ENCODE measurements at places on chromosomes 7 and 10.
A peak's percentile ranks its signal among the peaks of the same experiment; 100 is the strongest.

DNA sequence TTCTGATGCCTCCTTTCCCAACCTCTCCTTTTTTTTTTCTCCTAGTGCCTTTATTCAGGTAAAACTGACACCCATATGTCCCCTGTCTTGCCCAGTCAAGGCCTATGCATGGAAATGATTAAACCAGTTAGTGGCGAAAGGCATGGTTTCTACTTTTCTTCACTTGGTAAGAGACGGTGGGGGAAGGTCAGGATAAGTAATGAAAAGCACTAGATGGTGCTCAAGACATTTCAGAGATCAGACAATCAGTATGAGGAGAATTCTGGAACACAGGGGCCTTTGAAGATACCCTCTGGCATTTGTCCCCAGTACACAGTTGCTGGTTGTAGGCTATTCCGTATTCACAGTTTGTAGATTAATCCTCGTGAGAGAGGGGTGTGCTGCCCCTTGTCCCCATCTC, 121.2 kb downstream of the RTKN2 start:
- no peak for DNase-seq

DNA sequence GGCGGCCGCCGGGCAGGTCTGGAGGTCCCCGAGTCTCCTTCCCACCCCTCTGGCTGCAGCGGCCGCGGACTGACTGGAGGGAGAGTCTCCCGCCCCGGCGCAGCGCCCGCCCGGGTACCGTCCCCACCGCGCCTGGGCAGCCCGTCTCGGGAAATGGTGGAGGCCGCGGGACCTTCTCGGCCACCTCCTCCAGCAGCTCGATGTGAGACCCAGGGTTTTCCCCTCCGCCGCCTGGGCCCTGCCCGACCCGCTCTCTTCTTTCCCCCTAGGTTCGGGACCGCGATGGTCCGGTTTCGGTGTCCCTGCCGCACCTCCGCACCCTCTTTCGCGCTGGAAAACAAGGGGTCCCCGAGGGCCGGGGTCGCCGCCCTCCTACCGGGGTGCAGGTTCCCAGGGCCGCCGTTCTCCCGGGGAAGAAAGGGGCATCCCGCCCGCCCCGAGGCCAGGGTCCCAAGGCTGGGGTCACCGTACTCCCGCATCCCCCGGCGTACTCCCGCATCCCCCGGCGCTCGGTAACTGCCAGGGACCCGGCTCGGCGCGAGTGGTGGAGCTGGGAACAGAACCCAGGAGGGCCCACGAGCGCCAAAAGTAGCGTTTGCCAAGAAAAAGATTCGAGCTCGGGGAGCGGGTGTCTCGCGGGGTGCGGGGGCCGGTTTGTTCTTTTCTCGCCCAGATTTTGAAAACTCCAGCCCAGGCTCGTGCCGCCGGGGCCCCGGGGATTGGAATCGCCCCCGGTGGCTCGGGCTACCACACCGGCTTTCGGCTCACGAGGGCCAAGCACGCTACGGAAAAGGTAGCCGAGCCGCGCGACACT, 3.4 kb downstream of the TNRC18 start:
- DNase-seq: no peak

- no peak for DNase-seq
Measured at GRCh38 chr10:45197816-45198485, 117.5 kb downstream of the OR13A1 start.

GRCh38 chr10:96205580-96205979, 65.8 kb downstream of the BLNK start:
- DNase-seq: no peak

GRCh38 chr10:28311104-28311503, 8.2 kb upstream of the MPP7 start:
- DNase-seq: no peak

GRCh38 chr10:24483701-24484100, 240.0 kb downstream of the ARHGAP21 start:
- DNase-seq: peak; percentile 12

DNA sequence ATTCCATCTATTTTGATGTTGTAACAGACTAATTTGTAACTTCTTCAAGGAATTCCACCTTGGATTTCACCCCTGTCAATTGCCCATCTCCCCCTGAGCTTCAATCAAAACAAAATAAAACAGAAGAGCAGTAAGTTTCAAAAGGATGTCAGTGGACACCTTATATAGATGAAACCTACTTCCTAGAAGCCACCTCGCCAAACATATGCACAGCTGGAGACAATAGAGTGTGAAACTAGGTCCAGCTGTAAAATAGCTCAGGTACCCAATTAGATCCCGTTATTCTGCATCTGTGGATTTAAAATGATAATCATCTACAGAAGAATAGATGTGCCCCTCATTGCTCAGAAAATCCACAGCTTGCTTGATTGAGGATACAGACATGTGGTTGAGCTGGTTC, 598.6 kb downstream of the SH2D4B start:
- no peak for DNase-seq

DNA sequence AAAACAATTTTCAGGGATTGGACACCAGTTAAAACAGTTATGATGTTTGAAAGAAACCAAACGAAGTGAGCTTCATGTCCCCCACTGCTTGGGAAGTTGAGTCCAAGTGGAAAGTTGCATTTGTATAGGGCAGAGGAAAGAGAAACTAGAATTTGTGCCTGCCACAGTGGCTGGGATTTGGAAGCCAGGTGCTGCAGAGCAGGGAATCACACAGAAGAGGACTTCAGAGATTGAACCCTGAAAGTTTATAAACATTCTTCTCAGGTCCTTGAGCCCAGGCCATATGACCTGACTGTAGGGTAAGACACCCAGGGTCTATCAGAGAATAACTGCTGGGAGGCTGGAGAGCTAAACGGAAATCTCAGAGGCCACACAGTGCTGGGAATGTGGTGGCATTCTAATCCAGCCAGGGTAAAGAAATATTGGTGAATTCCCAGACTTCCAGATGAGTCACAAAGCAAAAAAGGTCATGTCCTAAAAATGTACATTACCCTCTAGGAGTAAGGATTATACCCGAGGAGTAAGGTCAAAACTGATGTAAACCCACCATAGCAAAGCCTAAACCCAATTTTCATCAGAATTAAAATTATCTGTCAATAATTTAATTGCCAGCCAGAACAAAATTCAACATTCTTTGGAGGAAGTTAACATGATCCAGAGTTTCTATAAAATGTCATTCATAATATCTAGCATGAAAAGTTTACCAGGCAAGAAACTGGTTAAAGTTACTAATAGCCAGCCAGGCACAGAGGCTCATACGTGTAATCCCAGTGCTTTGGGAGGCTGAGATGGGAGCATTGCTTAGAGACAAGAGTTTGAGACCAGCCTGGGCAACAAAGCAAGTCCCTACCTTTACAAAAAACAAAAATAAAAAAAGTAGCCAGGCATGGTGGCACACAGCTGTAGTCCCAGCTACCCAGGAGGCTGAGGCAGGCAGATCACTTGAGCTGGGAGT, 31.2 kb downstream of the TOMM7 start:
- no peak for DNase-seq

DNA sequence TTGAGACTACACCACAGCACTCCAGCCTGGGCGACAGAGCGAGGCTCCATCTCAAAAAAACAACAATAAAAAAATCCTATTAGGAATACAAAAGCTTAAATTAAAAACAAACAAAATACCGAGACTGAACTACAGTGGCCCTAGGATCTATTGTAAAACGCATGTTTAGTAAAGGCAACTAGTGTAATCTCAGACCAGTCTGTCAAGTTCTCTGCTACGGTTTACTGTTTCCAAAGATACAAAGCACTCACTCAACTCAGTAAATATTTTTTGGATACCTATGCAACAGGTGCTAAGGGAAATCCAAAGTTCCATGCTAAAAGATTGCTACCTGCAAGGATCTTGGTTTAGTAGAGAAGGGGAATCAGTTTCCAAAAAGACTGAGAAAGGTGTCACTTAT, 3.4 kb upstream of the MIOS start:
- no peak for DNase-seq

- DNase-seq: no peak
Measured at GRCh38 chr7:134197345-134197744, 70.2 kb downstream of the LRGUK start.

- no peak for DNase-seq
Measured at GRCh38 chr7:149688836-149689235, 84.6 kb downstream of the ZNF467 start.

GRCh38 chr7:98294798-98295382, 13.4 kb downstream of the BRI3 start:
- no peak for DNase-seq

- no peak for DNase-seq
Measured at GRCh38 chr7:120951826-120952225, 1.2 kb downstream of the ING3 start.

GRCh38 chr7:48718731-48719378, 205.5 kb upstream of the CDC14C start:
- DNase-seq: no peak

- DNase-seq: peak; percentile 80
Measured at GRCh38 chr7:1961701-1962276, 271.0 kb downstream of the MAD1L1 start.

DNA sequence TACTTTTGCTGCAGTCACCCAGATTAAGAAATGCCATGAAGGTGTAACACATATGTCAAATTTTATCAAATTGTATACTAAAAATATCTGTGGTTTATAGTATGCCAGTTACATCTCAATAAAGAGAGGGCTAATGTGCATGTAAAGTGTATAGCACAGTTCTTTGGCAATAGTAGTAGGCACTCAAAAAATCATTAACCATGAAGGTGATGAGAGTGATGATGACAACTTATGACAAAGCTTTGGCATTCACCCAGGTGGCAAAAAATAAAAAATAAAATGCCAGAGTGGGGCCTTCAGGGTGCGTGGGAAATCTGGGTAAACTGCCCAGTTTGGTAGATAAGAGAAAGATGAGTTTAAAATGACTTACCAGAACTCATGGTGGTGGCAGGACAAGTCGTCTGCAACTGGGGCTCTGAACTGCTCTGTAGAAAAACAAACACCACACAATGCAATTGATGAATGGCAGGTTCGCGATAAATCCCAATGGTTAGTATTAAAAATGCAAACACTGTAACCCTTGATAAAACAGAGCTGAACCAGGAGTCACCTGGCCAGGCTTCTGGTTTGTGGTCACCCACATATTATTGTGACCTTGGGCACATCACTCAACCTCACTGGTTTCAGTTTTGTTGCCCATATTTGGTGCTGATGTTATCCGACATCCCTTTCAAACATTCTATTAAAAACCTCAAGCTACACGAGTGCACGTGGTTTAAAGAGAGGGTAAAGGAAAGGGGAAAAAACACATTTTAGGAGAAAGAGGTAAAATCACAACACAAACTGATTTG, 120.2 kb downstream of the SORBS1 start:
- no peak for DNase-seq

GRCh38 chr10:80938903-80939302, 401.2 kb downstream of the SH2D4B start:
- no peak for DNase-seq

DNA sequence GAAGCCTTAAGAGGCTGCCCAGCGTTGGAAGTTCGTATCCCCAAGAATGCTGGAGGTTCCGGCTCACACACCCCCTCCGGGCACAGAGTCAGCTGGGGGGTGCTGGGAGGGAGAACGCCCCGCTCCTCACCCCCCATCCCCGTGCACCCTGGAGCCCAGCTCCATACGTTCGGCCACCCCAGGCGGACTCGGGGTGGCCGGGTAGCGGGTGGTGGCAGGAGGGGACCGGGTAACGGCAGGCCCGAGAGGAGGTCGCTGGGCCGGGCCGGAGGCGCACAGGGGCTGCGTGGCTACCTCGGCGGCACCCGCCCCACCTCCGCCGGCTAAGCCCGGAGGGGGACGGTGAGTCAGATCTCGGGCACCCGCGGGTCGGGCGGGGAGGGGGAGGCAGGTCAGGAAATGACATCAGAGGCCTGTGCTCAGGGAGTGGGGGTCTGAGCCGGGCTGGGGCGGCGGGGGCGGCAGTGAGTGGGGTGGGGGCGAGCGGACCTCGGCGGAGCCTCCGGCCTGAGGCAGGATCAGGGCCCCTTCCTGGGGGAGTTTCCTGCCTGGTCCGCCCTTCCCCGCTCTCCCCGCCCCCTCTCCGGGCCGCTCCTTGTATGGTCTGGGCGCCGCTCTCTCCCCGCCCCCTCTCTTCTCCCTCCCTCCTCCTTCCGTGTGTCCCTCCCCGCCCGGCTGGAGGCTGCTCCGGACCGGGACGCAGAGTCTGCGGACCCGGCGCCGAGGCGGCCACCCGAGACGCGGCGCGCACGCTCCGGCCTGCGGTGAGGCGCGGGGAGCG, at the start of gene ZYX:
TSS of gene ZYX (plus strand) at position 700 of the 781 bp plus-strand sequence. CDS start 227 bp downstream, outside the sequence.
- DNase-seq: peak; percentile 89

DNA sequence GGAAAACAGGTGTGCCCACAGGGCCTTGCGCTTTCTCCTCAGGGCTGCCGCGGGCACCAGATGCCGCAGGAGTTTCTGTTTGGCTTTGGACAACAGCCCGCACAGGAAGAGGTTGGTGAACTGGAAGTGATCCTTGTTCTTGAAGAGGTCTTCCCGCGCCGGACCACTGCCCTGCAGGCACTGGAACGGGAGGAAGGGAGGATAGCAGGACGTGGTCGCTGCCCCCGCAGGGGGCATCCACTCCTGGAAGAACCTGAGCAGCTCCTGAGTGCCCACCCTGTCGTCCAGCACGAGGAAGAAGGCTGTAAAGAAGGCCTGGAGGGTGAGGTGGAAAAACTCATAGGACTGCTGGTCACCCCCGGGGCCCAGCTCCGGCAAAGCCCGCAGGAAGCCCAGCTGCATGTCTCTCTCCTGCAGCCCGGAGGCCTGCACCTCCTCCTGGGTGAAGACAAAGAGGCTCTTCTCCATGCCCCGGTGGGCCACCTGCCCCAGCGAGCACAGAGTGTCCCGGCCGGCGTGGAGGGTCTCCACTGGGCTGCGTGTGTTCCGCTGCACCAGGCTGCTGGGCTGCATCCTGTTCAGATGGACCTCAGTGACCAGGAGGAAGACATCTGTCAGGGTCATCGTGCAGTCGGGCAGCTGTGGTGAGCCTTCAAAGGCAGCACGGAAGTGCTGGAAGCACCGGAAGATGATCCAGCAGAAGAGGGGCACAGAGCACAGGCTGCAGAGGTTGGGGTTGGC, 26.9 kb downstream of the NOD1 start:
- no peak for DNase-seq

- no peak for DNase-seq
Measured at GRCh38 chr10:119318411-119319160, 111.2 kb downstream of the GRK5 start.

GRCh38 chr10:102752934-102753664, 9.4 kb downstream of the WBP1L start:
- DNase-seq: peak; percentile 19

DNA sequence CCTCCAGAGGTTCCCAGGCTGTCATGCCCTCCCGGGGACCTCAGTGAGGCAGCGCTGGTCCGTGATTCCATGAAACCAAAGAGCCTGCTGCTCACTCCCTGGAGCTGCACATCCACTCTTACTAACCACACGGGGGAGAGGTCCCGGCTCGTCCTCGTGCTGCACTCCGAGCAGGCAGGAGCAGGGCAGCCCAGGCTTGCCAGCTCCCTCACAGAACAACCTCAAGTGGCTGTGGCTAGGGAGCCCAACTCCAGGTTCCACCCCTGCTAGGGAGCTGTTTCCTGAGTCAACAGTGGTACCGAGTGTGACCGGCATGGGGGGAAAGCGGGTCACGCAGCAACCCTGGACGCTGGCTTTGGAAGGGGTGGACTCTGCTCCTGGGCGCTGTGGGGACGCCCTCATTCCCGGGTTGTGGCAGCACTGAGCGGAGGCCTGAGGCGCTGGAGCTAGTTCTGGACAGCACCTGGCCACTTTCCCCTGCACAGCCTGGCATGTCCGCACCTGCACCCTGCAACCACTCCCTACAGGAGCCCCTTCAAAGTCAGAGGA, 27.9 kb upstream of the PPP2R2D start:
- DNase-seq: no peak
